H7 (cell line): ENCODE measurements at places on chromosomes 12 and 14. TPM values are rescaled to one million over a fixed set of nuclear protein-coding genes. Genes with fewer than 3 reads are reported as not detected.

The OR4Q3 gene
- not detected in 2 replicates for total RNA-seq

The FAM222A gene
- total RNA-seq = 2.5 and 3.7 TPM in 2 replicates

The PEX5 gene
- total RNA-seq = 26.4 and 45.9 TPM in 2 replicates

The PPP4R4 gene
- total RNA-seq = 2.3 and 3.0 TPM in 2 replicates

DNA sequence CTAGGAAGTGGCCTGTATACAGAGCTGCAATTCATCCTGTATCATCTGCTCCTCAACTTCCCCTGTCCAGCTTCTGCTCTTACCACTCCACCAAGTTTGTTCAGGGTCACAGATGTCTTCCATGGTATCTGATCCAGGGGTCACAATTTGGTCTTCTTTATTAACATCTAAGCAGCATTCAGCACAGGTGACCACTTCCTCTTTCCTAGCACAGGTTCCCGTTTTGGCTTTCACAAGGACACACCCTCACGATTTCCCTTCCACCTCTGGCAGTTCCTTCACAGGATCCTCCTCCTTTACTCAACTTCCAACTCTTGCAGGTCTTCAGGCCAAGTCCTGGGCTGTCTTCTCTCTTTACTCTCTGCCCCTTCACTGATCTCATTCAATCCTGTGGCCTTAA lies 93.6 kb downstream of the TTC7B start:
- DNase-seq = no peak

DNA sequence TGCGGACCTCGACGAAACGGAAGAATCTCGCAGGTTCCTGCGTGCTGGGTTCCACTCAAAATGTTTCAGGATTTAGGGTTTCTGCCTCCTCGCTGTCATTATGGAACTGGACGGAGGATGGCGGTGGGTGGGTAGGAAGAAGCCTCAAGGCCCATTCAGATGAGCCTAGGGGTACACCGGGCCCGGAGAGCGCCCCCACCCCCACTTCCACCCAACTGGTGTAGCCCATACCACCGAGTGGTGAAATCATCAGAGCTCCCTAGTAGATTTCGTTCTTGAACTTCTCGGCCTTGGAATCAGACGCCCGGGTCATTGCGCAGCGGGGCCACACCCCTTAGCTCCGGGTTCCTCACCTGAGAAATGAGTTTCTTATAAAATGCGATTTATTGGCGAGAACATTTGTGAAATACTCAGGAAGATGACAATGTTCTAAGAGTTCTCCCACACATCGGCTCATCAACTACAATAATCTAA lies 13.3 kb upstream of the TBX3 start:
- peak; percentile 43 for DNase-seq
